ENCODE measurements at places on chromosomes 5 and 9. TPM values are rescaled to one million over a fixed set of nuclear protein-coding genes. Genes with fewer than 3 reads are reported as not detected.
A peak's percentile ranks its signal among the peaks of the same experiment; 100 is the strongest.

Gene SLC6A7
- not detected for polyA plus RNA-seq

- peaks cover 10% of the 10 kb centered on the region for H3K4me1 ChIP-seq
- peaks cover 41% of the 10 kb centered on the region for H3K27me3 ChIP-seq
- H3K4me3 ChIP-seq: no peak overlapping the region
Observed at GRCh38 chr9:121699571-121700164, 48.2 kb downstream of the DAB2IP start.

- peaks cover 22% of the 10 kb centered on the region for H3K4me1 ChIP-seq
- no peaks in the 10 kb centered on the region for H3K36me3 ChIP-seq
- H3K4me3 ChIP-seq: no peak overlapping the region
- H3K27ac ChIP-seq: no peak overlapping the region
- DNase-seq: no peak
Observed at GRCh38 chr5:178328826-178329730, 96.5 kb upstream of the PHYKPL start.

- H3K27ac ChIP-seq: peak overlapping the region; percentile 59
- H3K4me3 ChIP-seq: no peak overlapping the region
- H3K36me3 ChIP-seq: peaks cover 5% of the 10 kb centered on the region
- no peaks in the 10 kb centered on the region for H3K27me3 ChIP-seq
Observed at GRCh38 chr9:87579781-87580541, 82.3 kb downstream of the DAPK1 start.

Gene PKD2L2
- polyA plus RNA-seq: not detected

Gene MCIDAS
- not detected for polyA plus RNA-seq

Gene RANBP17
- polyA plus RNA-seq: 0.13 TPM

GRCh38 chr9:97978371-97979130, 4.6 kb upstream of the ANP32B start:
- DNase-seq: no peak
- no peaks in the 10 kb centered on the region for H3K36me3 ChIP-seq
- no peaks in the 10 kb centered on the region for H3K27me3 ChIP-seq
- H3K4me3 ChIP-seq: no peak overlapping the region
- H3K27ac ChIP-seq: no peak overlapping the region

Gene PCDHB6
- polyA plus RNA-seq: not detected

- H3K36me3 ChIP-seq: no peaks in the 10 kb centered on the region
- no peak overlapping the region for H3K4me3 ChIP-seq
- DNase-seq: no peak
- H3K27ac ChIP-seq: no peak overlapping the region
Observed at GRCh38 chr5:59276917-59277372, 616.6 kb downstream of the PDE4D start.

GRCh38 chr5:8135742-8136141, 266.8 kb downstream of the MTRR start:
- H3K4me1 ChIP-seq: no peaks in the 10 kb centered on the region
- DNase-seq: no peak
- H3K36me3 ChIP-seq: no peaks in the 10 kb centered on the region
- H3K4me3 ChIP-seq: no peak overlapping the region
- H3K27me3 ChIP-seq: no peaks in the 10 kb centered on the region

Gene CTNND2
- not detected for polyA plus RNA-seq

Gene IFNK
- polyA plus RNA-seq: not detected

- no peak overlapping the region for H3K4me3 ChIP-seq
- H3K27ac ChIP-seq: no peak overlapping the region
Observed at GRCh38 chr9:83986195-83986594, 5.6 kb downstream of the RMI1 start.

DNA sequence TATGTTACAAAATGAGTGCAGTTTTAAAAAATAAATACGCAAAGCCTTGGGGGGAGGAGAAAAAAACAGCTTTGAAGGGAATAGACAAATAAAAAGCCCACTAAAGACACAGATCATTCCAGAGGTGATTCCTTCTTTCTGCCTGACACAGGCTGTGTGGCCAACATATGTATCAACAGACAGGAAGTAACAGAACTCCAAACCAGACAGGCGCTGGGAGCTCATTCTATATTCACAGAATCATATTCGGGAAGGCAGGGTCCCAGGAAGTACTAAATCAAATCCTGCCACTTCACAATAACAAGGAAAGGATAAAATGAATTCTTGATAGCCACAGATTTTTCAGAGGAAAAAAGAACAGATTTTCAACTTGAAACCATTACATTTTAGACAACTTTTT, 62.1 kb downstream of the SEMA5A start:
- H3K27me3 ChIP-seq: no peaks in the 10 kb centered on the region
- no peaks in the 10 kb centered on the region for H3K4me1 ChIP-seq
- H3K27ac ChIP-seq: no peak overlapping the region
- H3K4me3 ChIP-seq: no peak overlapping the region
- H3K36me3 ChIP-seq: no peaks in the 10 kb centered on the region
- no peak for DNase-seq

Gene PCDHGA7
- not detected for polyA plus RNA-seq

Gene PHF2
- 16.0 TPM for polyA plus RNA-seq

All from CD14-positive monocyte (primary cell).